Astrocyte (in vitro differentiated cells and primary cell): ENCODE measurements at places on chromosomes 11 and 22. TPM values are rescaled to one million over a fixed set of nuclear protein-coding genes. Genes with fewer than 3 reads are reported as not detected.

TNNT3 gene
- not detected in 2 replicates for total RNA-seq

DNA sequence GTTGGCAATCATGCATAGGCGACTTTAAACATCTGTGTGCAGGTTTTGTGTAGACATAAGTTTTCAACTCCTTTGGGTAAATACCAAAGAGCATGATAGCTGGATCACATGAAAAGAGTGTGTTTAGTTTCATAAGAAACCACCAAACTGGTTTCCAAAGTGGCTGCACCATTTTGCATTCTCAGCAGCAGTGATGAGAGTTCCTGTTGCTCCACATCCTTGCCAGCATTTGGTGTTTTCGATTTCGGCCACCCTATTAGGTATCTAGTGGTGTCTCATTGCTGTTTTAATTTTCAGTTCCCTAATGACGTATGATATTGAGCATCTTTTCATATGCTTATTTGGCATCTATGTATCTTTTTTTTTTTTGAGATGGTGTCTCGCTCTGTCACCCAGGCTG lies 62.8 kb upstream of the CCND1 start:
- H3K36me3 ChIP-seq, result no peaks in the 10 kb centered on the region
- DNase-seq, result no peak
- H3K27ac ChIP-seq, result no peak overlapping the region
- H3K4me3 ChIP-seq, result no peak overlapping the region
- H3K27me3 ChIP-seq, result no peaks in the 10 kb centered on the region

PGA5 gene
- total RNA-seq, result 0.79 and 1.4 TPM in 2 replicates

GATD1 gene
- 51.9 and 60.0 TPM in 2 replicates for total RNA-seq

OR2AT4 gene
- not detected in 2 replicates for total RNA-seq

FZD4 gene
- 4.4 and 4.7 TPM in 2 replicates for total RNA-seq

THAP7 gene
- 12.1 and 12.2 TPM in 2 replicates for total RNA-seq

GRM5 gene
- total RNA-seq, result 0.30 and 0.70 TPM in 2 replicates

MMP10 gene
- total RNA-seq, result 1.1 and 1.2 TPM in 2 replicates

NLRP10 gene
- 2.5 and 3.1 TPM in 2 replicates for total RNA-seq

DNA sequence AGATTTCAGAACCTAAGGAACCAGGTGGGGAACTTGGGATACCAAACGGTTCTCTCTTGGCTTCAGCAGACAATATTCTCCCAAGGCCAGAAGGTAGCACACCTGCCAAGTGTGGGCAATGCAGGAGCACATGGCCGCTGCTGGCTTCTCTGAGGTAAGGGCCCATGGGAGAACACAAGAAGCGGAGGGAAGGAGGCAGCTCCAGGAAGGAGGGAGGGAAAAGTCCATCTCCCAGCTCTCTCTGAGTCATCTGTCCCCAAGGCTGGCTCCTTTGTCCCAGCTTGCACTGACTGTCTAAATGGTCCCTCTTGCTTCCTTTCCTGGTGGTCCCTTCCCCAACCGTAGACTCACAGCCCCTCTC lies 557.9 kb upstream of the CADM1 start:
- H3K36me3 ChIP-seq, result no peaks in the 10 kb centered on the region
- H3K4me1 ChIP-seq, result no peaks in the 10 kb centered on the region
- no peak overlapping the region for H3K4me3 ChIP-seq
- peaks cover 2% of the 10 kb centered on the region for H3K27me3 ChIP-seq
- DNase-seq, result no peak
- H3K27ac ChIP-seq, result no peak overlapping the region

- H3K27me3 ChIP-seq, result no peaks in the 10 kb centered on the region
- H3K27ac ChIP-seq, result no peak overlapping the region
- H3K4me3 ChIP-seq, result peak overlapping the region; percentile 13
- DNase-seq, result peak; percentile 78
- peaks cover 12% of the 10 kb centered on the region for H3K4me1 ChIP-seq
Observed at GRCh38 chr22:20979243-20979809, 2.8 kb upstream of the LZTR1 start.

- H3K36me3 ChIP-seq, result peaks cover 31% of the 10 kb centered on the region
- H3K27ac ChIP-seq, result no peak overlapping the region
- peaks cover 4% of the 10 kb centered on the region for H3K4me1 ChIP-seq
- DNase-seq, result no peak
- H3K27me3 ChIP-seq, result no peaks in the 10 kb centered on the region
Observed at GRCh38 chr22:26536056-26536761, 23.9 kb upstream of the TFIP11 start.

DNA sequence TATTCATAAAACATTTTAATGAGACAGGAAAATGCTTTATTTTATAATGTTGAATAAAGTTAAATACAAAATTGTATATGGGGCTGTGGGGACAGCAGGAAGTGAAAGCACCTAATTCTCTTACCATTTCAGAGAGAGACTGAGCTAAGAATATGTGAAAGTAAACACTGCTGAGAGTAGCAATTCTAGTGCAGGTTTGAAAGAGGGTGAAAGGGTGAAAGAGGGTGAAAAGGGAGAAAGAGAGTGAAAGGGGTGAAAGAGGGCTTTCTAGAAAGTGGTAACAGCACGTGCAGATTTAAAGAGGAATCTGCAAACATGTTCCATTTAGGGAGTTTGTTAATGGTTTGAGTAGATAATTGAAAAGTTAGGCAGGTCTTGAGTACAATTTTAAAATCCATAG lies 652.0 kb upstream of the CCDC90B start:
- DNase-seq, result no peak
- H3K27me3 ChIP-seq, result no peaks in the 10 kb centered on the region
- no peaks in the 10 kb centered on the region for H3K4me1 ChIP-seq
- no peak overlapping the region for H3K4me3 ChIP-seq
- no peaks in the 10 kb centered on the region for H3K36me3 ChIP-seq

DNA sequence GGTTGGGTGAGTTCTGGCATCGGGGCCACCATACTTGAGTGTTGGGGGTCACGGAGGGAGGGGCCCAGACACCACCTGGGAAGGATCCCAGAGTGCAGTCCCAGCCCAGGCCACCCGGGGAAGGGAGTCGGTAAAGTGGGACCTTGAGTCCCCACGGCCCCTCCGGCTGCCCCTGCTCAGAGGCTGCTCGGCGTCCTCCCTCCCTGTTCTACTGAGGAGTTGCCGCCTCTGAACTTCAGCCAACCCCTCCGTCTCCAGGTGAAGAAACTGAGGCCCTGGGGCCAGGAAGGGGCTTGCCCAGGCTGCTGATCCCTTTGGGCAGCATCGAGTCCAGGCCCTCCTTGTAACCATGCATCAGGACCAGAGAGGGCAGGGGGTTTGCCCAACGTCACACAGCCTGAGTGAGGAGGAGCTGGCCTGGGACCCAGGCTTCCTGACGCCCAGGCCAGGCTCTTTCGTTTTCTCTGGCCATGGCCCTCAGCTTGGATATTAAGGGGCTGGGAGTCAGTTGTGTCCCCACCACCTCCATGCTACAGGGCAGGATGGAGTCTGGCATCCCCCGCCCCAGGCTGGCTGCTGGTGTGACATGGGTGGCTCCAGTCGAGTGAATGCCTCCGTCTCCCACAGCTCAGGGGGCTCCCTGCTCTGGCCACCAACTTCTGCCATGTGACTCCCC lies 1.3 kb downstream of the PARVG start:
- DNase-seq, result no peak
- no peak overlapping the region for H3K27ac ChIP-seq
- peaks cover 24% of the 10 kb centered on the region for H3K27me3 ChIP-seq
- no peaks in the 10 kb centered on the region for H3K4me1 ChIP-seq
- no peaks in the 10 kb centered on the region for H3K36me3 ChIP-seq

- DNase-seq, result no peak
- no peaks in the 10 kb centered on the region for H3K27me3 ChIP-seq
- no peaks in the 10 kb centered on the region for H3K36me3 ChIP-seq
- no peak overlapping the region for H3K4me3 ChIP-seq
- H3K27ac ChIP-seq, result no peak overlapping the region
Observed at GRCh38 chr11:76666408-76666807, 4.1 kb downstream of the LRRC32 start.

FAM180B gene
- total RNA-seq, result 0.16 TPM in 1 of 2 replicates, not detected in the other

DNA sequence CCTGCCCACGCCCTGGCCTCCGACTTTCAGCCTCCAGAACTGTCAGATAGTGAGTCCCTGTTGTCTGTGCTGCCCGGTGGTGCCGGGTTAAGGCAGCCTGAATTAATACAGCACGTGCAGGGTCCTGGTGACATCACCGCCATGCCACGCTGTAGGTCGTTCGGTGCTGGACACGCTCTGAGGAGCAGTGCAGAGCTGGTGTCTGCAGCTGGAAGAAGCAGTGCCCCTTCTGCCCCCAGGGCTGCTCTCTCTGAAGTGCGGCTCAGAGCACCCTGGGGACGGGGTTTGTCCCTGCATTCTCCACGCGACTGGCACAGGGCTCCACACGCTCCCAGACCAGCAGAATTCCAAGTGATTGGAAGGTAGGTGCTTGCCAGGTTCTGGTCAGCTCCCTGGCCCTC lies 831.5 kb downstream of the TBC1D22A start:
- DNase-seq, result no peak
- H3K27me3 ChIP-seq, result no peaks in the 10 kb centered on the region
- no peaks in the 10 kb centered on the region for H3K4me1 ChIP-seq
- H3K4me3 ChIP-seq, result no peak overlapping the region

POU2AF2 gene
- not detected in 2 replicates for total RNA-seq

DNA sequence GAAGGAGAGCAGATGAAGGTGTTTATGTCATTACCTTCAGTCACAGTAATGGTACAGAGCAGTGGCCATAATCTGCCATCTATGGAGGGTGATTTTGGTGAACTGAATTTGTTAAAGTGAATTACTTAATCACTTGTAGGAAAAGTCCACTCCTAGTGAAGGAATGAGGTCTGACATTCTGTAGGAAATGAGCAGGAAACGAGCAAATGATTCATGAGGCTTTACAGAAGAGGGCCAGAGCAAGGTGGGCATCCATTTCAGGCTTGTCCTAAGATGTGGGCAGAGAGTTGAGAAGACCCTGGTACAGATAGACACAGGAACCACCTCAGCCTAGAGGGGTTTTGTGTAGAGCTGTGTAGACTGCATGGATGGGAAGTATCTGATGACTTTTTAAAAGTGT lies 6.0 kb upstream of the SGSM3 start:
- peaks cover 65% of the 10 kb centered on the region for H3K36me3 ChIP-seq
- DNase-seq, result no peak
- no peaks in the 10 kb centered on the region for H3K27me3 ChIP-seq
- no peak overlapping the region for H3K4me3 ChIP-seq
- no peaks in the 10 kb centered on the region for H3K4me1 ChIP-seq

GRCh38 chr11:4084406-4085125 lies 10.0 kb upstream of the RRM1 start:
- H3K36me3 ChIP-seq, result no peaks in the 10 kb centered on the region
- no peak overlapping the region for H3K4me3 ChIP-seq
- H3K27ac ChIP-seq, result no peak overlapping the region
- peaks cover 8% of the 10 kb centered on the region for H3K4me1 ChIP-seq
- H3K27me3 ChIP-seq, result no peaks in the 10 kb centered on the region

TUB gene
- total RNA-seq, result 5.7 and 6.0 TPM in 2 replicates

- no peaks in the 10 kb centered on the region for H3K36me3 ChIP-seq
- no peak overlapping the region for H3K4me3 ChIP-seq
- H3K4me1 ChIP-seq, result no peaks in the 10 kb centered on the region
- no peak overlapping the region for H3K27ac ChIP-seq
Observed at GRCh38 chr11:11641581-11641980, 19.8 kb upstream of the GALNT18 start.

- H3K36me3 ChIP-seq, result no peaks in the 10 kb centered on the region
- H3K4me1 ChIP-seq, result no peaks in the 10 kb centered on the region
- H3K4me3 ChIP-seq, result no peak overlapping the region
- H3K27me3 ChIP-seq, result no peaks in the 10 kb centered on the region
Observed at GRCh38 chr22:38540701-38541100, 29.3 kb downstream of the DMC1 start.

GRCh38 chr11:128390246-128390645 lies 197.1 kb downstream of the ETS1 start:
- H3K4me1 ChIP-seq, result no peaks in the 10 kb centered on the region
- H3K4me3 ChIP-seq, result no peak overlapping the region
- no peak for DNase-seq
- H3K27me3 ChIP-seq, result no peaks in the 10 kb centered on the region
- no peaks in the 10 kb centered on the region for H3K36me3 ChIP-seq

DNA sequence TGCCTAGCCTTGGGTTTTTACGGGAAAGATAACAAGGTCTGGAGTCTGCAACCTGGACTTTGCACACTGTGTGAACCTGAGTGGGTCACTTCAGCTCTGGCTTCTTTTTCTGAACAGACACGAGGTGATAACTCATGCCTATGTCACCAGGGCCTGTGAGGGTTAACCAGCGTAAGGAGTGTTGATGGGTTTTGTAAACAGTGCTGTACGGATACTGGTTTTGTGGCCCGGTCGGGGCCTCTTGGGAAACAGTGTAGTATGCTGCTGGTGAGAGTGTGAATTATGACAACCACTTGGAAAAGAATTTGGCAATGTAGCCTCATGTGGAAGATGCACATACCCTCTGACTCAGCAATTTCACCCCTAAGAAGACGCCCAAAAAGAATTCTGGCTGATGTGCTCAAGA lies 266.8 kb downstream of the MN1 start:
- H3K27ac ChIP-seq, result no peak overlapping the region
- H3K4me3 ChIP-seq, result no peak overlapping the region
- DNase-seq, result peak; percentile 87
- H3K4me1 ChIP-seq, result no peaks in the 10 kb centered on the region
- peaks cover 3% of the 10 kb centered on the region for H3K27me3 ChIP-seq
- H3K36me3 ChIP-seq, result no peaks in the 10 kb centered on the region

DNA sequence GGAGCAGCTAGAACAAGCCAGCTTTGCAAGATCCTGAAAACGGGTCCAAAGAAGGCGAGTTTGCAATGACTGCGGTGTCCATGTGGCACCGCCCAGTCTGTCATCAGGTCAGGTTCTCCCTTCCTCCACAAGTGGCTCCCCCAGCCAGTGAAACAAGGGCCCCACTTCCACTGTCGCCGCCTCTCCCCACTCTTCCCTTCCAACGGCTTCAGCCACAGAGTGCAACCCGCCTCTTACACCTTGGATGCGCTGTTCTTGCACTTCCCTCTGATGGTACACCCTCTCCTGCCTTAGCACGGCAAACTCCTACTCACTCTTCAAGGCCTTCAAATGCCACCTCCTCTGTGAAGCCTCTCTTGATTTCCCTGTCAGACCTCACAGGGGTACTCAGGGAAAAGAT lies 10.8 kb upstream of the TCF20 start:
- H3K36me3 ChIP-seq, result no peaks in the 10 kb centered on the region
- H3K4me3 ChIP-seq, result no peak overlapping the region
- no peaks in the 10 kb centered on the region for H3K4me1 ChIP-seq
- DNase-seq, result no peak
- H3K27me3 ChIP-seq, result peaks cover 29% of the 10 kb centered on the region
- no peak overlapping the region for H3K27ac ChIP-seq

KRTAP5-10 gene
- 0.34 TPM in 1 of 2 replicates, not detected in the other for total RNA-seq

DNA sequence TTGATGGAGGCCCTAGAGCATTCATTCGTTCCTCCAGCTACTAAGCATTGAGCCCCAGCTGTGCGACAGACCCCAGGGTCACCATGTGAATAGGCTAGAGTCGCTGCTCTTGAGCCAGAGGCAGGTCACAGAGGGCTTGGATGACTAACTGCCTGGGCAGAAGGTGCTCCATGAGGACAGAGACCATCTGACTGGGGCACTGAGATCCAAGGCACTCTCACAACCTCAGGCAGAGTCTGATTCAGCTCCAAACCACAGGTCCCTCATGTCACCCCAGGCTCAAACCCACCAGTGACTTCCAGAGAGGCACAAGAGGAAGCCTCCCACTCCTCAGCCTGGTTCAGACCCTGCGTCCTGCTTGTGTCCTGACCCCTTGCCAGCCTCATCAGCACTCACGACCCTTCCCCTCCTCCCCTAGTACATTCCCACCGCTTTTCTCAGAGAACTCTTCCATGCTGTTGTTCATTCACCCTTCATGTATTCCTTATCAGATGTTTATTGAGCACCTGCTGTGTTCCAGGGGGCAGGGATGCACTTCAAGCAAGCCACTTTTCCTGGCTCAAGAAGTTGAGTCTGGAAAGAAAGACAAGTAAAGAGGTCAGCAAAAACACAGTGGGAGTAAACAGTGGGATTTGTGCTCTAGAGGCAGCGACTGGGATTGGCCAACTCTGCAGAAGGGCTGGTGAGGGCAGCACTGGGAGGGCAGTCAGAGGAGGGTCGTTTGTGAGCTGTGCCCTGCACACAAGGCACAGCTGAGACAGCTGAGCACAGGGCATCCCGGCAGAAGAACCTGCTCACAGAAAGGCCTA lies 9.3 kb downstream of the OAF start:
- DNase-seq, result no peak
- no peak overlapping the region for H3K4me3 ChIP-seq
- no peaks in the 10 kb centered on the region for H3K27me3 ChIP-seq
- peaks cover 12% of the 10 kb centered on the region for H3K4me1 ChIP-seq
